ENCODE measurements at places on chromosomes 6 and 20. TPM values are rescaled to one million over a fixed set of nuclear protein-coding genes. Genes with fewer than 3 reads are reported as not detected.

Gene THBS2
- 260 TPM for total RNA-seq

Gene ATP5F1E
- 91.0 TPM for total RNA-seq

Gene ARFGEF3
- total RNA-seq: 1.5 TPM

- H3K36me3 ChIP-seq: no peaks in the 10 kb centered on the region
- H3K27ac ChIP-seq: no peak overlapping the region
- peaks cover 68% of the 10 kb centered on the region for H3K27me3 ChIP-seq
- peaks cover 12% of the 10 kb centered on the region for H3K4me1 ChIP-seq
- no peak overlapping the region for H3K4me3 ChIP-seq
These were observed 2.7 kb upstream of the TCF21 start for GRCh38 chr6:133886104-133886775.

DNA sequence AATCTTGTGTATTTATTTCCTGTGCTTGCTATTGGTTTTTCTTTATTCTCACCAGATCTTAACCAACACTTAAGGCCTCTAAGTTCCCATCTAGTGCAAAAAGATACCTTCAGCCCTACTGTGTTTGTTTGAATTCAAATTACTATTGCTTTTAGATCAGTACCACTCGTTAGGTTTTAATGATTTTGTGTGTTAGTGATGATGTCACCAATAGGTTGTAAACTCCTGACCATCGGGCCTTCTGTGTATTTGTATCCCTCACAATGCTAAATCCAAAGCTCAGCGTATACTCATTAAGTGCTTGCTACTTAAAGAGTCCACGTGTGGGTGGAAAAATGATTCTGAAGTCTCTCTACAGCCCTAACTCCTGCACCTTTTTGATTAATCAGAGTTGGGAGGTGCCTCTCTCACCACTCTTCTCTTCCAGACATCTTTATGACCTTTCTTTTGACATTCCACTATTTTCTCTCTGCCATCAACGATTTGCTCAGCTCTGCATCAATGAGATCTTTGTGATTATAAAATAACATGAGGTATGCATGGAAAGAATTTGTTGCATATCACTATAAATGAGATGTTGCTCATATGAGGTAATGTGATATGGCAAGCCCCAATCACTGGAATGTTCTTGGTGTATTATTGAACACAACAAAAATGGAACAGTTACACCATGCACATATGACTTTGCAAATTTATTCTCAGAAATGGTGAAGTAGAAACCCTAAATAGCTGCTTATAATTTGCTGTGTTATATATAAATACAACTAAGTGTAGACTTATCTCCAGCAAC is 55.1 kb upstream of the LAMA2 start:
- no peak overlapping the region for H3K4me3 ChIP-seq
- peaks cover 3% of the 10 kb centered on the region for H3K27me3 ChIP-seq
- no peak overlapping the region for H3K27ac ChIP-seq

DNA sequence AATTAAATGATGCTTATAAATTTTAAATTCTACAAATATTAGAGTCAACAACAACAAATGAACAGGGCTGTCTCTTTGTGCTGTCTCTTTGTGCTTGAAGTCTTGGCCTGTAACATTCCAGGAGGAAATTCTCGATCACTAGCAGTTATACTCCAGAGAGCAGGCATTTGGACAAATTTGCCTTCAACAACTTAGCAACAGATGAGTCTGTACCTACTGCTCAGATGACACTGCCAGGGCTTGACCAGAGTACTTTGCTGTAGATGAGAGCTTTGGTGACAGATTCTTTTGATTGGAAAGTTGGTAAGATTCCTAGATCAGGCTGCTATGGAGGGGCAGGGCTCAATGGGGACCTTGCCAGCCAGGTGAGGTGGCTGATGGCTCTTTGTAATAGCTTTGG is 217.2 kb downstream of the GRM1 start:
- H3K27me3 ChIP-seq: no peaks in the 10 kb centered on the region
- no peak overlapping the region for H3K4me3 ChIP-seq

DNA sequence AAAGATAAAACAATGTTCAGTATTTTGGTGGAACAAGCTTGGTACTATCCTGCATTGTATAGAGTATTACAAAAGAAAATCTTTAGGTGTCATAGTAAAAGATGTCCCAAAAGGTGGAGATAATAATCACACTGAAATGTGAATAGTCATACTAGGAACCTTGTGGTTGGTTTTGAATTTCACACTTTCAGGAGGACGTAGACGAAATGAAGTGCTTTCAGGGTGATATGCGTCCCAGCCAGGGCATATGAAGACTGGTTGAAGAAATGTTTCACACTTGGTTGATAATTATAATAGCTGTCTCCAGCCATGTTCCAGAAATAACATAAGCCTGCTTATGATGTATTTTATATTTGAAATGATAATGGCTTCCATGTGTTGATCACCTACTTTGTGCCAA is 60.4 kb downstream of the SCAND1 start:
- no peak overlapping the region for H3K27ac ChIP-seq
- DNase-seq: no peak
- no peak overlapping the region for H3K4me3 ChIP-seq
- H3K4me1 ChIP-seq: no peaks in the 10 kb centered on the region

GRCh38 chr20:40232273-40232672 is 456.8 kb downstream of the MAFB start:
- H3K27ac ChIP-seq: no peak overlapping the region
- H3K4me1 ChIP-seq: no peaks in the 10 kb centered on the region
- H3K36me3 ChIP-seq: no peaks in the 10 kb centered on the region
- H3K4me3 ChIP-seq: no peak overlapping the region
- H3K27me3 ChIP-seq: no peaks in the 10 kb centered on the region
- no peak for DNase-seq

DNA sequence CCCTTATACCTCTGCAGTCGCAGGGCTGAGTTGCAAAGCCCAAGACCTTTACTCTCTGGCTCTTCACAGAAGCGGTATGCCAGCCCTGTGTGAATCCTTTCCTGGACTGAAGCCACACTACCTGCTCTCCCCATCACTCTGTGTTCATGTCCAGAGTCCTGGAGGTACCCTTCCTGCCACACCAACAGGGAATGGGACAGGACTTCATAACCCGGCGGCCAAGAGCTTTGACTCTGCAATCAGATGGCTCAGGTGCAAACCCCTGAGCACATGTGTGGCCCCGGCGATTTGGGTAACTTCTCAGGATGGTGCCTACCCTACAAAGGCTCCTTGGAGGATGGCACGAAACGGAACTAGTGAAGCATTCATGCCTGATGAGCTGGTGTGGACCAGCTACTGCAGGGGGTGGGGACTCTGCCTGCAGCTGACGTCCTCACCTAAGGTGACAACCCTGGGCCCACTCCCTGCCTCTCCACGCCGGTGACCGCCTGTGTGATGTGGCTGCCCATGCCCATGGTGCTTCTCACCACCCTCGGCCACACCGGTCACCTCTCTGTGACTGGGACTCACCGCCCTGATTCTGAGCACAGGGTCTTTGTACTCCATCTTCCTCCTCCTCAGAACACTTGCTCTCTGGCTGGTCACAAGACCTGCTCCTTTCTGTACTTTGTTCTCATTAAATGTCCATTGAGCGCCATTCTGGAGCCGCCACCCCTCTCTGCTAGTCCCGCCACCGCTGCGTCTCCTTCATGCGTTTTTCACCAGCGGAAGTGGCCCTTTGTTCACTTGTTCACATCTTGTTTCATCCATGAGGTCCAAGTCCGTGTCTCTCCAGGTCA is 116.7 kb downstream of the SULF2 start:
- H3K4me1 ChIP-seq: no peaks in the 10 kb centered on the region
- H3K36me3 ChIP-seq: no peaks in the 10 kb centered on the region
- no peak overlapping the region for H3K4me3 ChIP-seq
- DNase-seq: no peak

GRCh38 chr6:20674664-20675063 is 140.4 kb downstream of the CDKAL1 start:
- H3K4me3 ChIP-seq: no peak overlapping the region
- no peaks in the 10 kb centered on the region for H3K36me3 ChIP-seq
- no peak overlapping the region for H3K27ac ChIP-seq
- DNase-seq: no peak
- no peaks in the 10 kb centered on the region for H3K4me1 ChIP-seq

DNA sequence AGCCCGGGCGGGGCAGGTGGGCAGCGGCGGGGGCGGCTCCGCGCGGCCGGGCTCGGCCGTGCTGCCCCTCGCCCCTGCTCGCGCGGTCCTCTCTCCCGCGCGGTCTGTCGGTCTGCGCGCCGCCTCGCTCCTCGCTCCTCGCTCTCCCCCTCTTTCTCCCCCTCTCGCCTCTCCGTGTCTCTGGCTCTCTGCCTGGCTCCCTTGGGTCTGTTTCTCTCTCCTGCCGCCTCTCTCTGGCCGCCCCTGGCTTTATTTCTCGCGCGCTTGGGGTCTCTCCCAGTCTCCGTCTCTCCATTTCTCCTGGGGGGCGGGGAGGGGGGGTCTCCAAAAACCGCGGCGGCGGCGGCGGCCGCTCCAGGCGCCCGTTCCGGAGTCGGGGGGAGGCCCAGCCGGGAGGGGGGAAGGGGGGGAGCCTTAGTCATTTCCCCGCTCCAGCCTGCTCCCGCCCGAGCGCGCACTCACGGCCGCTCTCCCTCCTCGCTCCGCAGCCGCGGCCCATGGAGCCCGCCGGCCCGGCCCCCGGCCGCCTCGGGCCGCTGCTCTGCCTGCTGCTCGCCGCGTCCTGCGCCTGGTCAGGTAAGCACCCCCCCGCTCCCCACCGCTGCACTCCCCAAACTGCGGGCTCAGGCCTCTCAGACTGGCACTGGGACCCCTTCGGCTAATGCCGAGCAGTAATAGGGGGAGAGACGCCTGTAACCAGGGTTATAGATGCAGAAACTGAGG is at the start of gene SIRPA:
Gene SIRPA, plus strand, starts transcription at position 457 of the 723 bp plus-strand sequence. Its CDS starts 41 bp downstream, at position 498.
- H3K4me3 ChIP-seq: peak within 1 kb of the TSS; percentile 70
- DNase-seq: peak; percentile 55
- peak within 1 kb of the TSS; percentile 80 for H3K27ac ChIP-seq

DNA sequence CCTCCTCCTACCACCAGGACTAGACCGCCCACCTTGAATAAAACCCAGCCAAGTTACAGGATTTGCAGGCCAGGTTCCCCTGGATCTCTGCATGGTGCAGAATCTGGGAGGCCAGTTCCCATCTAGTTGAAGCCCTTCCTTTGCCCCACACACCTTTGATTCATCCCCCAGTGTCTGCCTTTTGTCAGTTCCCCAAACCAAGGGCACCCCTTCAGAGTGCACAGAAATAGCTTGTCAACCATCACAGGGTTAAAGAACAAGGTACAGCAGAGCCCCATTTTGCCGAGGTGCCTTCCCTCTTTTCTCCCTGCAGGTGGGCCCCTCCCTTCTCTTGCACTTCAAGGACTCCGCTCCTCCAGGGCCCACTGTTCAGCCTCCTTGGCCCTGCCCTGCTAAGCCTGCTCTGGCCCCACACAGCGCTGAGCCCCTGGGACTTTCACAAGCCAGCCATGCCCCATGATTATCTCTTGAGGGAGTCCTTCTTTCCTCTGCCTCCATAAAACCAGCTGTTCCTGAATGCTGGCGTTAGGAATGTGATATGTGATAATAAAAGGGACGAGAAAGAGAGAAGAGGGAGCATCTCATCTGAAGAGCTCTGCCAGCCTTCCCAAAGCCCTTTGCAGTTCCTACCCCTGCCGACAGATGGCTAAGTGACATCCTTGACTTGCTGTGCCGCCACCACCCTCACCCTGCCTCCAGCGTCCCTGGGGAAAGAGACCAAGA is 280.3 kb downstream of the CDC5L start:
- H3K27me3 ChIP-seq: no peaks in the 10 kb centered on the region
- H3K36me3 ChIP-seq: no peaks in the 10 kb centered on the region
- no peak overlapping the region for H3K4me3 ChIP-seq
- no peak for DNase-seq

DNA sequence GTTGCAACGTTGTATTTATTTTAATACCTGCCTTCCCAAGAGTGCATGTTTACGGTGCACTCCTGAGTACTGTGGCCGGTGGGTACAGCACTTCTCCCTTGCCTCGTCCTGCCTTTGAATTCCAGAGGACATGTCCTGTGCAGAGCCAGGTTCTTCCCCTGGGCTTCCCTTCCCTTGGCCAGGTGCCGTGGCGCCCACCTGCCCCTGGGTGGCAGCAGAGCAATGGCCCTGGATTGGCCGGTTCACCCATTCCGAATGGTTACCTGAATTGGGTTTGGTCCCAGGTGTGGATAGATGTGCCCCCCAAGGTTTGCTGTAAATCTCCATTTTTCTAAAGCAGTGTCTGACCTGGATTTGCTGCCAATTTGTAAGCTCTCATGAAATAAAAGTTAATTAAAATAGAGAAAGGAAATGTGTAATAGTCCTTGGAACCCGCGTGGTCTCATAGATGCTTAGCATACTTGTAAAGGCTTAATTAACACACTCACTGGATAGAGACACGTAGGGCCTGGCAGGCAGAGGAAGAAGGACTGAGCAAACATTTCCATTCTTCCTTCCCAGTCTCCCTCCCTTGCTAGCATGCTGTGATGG is 40.6 kb downstream of the DTD1 start:
- no peak overlapping the region for H3K4me3 ChIP-seq
- H3K36me3 ChIP-seq: no peaks in the 10 kb centered on the region
- no peak overlapping the region for H3K27ac ChIP-seq
- H3K27me3 ChIP-seq: no peaks in the 10 kb centered on the region
- H3K4me1 ChIP-seq: no peaks in the 10 kb centered on the region
- no peak for DNase-seq

GRCh38 chr6:170435766-170436165 is 117.3 kb downstream of the PSMB1 start:
- H3K4me3 ChIP-seq: no peak overlapping the region
- no peak for DNase-seq
- no peaks in the 10 kb centered on the region for H3K27me3 ChIP-seq
- no peaks in the 10 kb centered on the region for H3K36me3 ChIP-seq
- peaks cover 25% of the 10 kb centered on the region for H3K4me1 ChIP-seq
- no peak overlapping the region for H3K27ac ChIP-seq

- peak overlapping the region; percentile 88 for H3K27ac ChIP-seq
- H3K4me1 ChIP-seq: peaks cover 17% of the 10 kb centered on the region
- no peaks in the 10 kb centered on the region for H3K27me3 ChIP-seq
These were observed 382 bp downstream of the MYH7B start for GRCh38 chr20:34956041-34956458.

- no peaks in the 10 kb centered on the region for H3K36me3 ChIP-seq
- H3K27ac ChIP-seq: no peak overlapping the region
- no peaks in the 10 kb centered on the region for H3K4me1 ChIP-seq
- no peaks in the 10 kb centered on the region for H3K27me3 ChIP-seq
These were observed 71.2 kb upstream of the PLCB4 start for GRCh38 chr20:8997701-8998117.

DNA sequence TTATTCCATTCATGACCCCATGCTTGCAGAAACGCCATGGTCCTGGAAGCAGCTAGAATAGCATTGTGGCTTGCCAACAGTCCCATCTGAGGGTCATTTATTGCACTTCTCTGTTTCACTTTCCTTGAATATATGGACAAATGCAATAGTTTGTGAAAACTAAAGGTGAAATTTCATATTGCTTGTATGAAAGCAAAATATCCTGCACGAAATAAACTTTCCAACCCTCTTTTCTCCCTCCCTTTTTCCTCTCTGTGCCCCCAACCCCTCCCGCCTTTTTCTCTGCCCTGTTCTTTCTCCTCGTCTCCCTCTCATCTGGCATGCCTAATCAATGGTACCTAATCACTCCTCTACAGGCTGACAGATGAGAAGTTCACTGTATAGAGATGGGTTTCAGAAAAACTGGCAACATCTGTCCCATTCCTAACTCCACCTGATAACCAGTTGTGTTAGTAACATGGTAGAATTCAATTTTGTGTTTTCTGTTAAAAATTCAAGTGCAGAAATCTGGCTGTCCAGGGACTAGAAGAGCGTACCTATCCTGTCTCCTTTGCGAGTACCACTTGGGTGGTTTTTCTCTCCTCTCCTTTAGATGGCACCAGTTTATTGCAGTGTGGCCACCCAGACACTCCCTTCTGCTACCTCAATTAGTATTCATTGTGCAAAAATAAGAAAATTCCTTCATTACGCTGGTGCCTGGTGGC is 198.6 kb downstream of the FOXA2 start:
- H3K27ac ChIP-seq: no peak overlapping the region
- no peak overlapping the region for H3K4me3 ChIP-seq
- no peaks in the 10 kb centered on the region for H3K36me3 ChIP-seq
- H3K4me1 ChIP-seq: peaks cover 8% of the 10 kb centered on the region

Measured in astrocyte (in vitro differentiated cells and primary cell).